ENCODE measurements at places on chromosomes 12 and 14.

DNA sequence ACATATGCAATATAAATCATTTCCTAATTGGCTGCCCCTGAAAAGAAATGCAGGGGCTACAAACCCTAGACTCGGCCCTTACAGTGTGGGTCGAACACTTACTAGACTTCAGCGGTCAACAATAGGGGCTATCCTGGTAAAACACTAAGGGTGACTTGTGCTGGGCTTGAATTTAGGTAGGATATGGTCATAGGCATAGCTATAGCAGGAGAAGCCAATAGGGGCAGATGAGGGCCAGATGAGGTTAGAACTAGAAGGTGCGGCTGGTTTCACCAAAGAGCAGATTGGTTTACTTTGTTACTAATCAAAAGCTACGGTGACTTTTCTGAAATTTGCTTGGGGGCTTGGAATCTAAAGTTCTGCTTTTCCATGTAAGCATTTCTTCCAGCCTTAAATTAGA, 282.3 kb upstream of the DIO2 start:
- no peak for DNase-seq

DNA sequence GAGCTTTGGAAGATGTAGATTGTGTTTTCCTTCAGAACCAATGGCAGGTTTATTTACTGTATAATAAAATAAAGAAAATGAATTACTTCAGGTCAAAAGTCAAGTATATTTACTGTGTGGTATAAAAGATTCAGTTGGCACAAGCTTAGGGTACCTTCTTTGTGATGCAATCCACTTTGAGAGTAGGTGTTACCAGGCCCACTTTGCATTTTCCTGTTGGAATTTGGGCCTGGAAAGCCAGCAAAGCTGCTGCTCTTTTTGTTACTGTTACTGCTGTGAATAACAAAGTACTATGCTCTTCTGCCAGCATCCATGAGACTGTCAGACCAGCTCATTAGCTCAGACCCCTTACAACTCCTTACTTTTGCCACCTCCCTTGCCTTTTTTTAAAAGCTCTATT, 649.0 kb upstream of the SEL1L start:
- DNase-seq: no peak

- no peak for DNase-seq
Observed at GRCh38 chr12:43118881-43119280, 433.1 kb downstream of the ADAMTS20 start.

- no peak for DNase-seq
Observed at GRCh38 chr14:65933400-65934069, 521.0 kb downstream of the FUT8 start.

GRCh38 chr12:14920475-14921126, 17.7 kb downstream of the ERP27 start:
- no peak for DNase-seq

- no peak for DNase-seq
Observed at GRCh38 chr14:65198346-65198745, 96.0 kb upstream of the MAX start.

DNA sequence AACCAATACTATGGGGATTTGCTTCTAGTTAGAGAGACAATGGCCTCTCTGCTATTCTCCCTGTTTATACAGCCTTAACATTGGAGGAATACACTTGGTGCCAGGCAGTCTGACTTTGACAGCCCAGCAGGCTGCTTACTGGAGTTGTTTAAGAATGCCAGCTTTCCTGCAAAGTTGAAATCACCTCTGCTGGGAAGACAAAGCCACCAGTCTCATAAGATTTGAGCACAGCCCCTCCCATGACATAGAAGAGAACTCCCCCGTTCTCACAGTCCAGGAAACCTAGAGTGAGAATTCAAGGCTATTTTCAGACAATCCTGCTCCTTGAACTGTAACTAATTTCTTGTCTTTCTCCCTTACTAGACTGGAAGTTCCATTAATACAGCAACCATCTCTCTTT, 21.1 kb upstream of the CATSPERB start:
- no peak for DNase-seq

- no peak for DNase-seq
Observed at GRCh38 chr14:74691456-74691855, 21.4 kb downstream of the AREL1 start.

GRCh38 chr12:125966641-125967040, 901.4 kb downstream of the AACS start:
- no peak for DNase-seq

DNA sequence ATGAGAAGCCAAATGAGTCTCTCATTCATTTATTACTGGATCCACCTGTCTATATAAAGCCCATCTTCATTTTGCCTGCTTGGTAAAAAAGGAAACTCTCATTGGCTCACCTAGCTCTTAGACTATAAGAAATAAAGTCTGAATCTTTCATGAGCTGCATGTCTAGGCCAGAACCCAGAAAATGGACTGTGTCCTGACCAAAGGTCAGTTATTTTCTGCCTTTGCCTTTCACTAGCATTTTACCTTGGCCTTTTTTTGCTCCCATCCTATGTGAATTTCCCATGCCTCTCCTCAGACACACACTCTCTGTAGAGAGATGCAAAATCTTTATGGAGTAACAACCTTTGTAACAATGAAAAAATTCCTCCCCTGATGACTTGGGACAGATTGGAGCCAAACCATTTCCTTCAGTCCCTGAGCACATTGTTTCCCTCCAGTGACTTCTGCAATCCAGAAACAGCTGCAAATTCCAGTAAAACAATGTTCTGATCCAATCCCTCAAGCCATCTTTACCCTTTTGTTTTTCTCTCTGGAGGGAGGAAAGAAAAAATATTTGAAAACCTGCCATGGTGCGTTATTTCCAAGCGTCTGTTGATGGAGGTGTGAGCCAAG, 33.6 kb upstream of the MAP3K9 start:
- no peak for DNase-seq

DNA sequence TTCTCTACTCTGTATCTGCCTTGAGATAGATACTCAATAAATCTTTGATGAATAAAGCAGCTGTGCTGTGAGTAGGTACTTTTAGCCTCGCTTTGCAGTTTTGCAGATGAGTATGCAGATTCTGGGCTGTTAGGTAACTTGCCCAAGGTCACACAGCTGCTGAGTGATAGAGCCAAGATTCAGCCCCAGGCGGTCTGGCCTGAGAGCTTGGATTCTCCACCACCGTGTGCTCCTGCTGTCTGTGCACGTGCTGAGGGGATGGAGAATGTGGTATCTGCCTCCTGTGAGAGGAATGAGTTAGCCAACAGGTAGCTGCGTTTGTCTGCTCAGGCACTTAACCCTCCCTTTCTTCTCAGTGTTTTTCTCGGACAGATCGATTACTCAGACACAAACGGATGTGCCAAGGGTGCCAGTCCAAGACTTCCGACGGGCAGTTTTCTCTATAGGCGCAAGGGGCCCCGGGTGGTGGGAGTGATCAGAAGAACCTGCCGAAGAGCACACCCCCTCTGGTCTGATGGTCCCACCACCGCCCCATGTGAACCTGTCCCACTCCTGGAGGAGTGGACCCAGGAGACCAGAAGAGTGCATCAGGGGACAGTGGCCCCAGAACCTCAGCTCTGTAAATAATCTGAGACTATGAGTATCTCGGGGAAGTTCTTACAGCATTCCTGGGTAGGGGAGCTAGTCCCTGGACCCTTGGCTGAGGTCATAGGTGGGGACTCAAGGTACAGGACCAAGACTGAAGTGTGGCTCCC, 6.6 kb upstream of the CSAD start:
- DNase-seq: no peak

DNA sequence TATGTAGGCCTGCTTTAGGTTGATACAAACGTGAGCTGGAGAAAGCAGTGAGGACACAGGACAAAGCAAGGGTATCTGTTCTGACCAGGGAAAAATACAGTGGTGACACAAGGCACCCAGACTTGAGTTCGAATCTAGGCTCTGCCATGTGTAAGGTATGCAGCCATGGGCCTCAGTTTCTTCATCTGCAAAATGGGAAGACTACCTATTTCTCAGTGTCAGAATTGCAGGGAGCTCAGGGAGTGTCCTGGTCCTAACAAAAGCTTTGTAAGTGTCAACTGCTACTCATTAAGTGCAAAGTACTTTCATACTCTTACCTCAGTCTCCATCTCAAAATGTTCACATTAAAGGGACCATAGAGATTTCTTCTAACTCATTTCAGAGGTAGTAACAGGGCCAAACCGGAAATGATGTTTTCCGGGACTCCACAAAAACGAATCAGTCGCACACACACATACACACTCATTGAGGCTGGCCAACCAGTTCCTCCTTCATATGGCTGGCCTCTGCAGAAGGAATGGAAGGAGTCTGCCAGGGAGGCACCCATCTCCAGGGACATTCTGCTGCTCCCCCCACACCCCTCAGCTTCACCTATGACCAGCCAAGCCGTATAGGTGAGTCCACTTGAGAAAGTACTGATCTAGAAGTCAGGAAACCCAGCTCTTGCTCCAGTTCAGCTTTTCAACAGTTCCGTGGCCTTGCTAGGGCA, 7.8 kb downstream of the CTDSP2 start:
- DNase-seq: no peak

GRCh38 chr12:11728154-11728755, 78.8 kb downstream of the ETV6 start:
- DNase-seq: no peak

DNA sequence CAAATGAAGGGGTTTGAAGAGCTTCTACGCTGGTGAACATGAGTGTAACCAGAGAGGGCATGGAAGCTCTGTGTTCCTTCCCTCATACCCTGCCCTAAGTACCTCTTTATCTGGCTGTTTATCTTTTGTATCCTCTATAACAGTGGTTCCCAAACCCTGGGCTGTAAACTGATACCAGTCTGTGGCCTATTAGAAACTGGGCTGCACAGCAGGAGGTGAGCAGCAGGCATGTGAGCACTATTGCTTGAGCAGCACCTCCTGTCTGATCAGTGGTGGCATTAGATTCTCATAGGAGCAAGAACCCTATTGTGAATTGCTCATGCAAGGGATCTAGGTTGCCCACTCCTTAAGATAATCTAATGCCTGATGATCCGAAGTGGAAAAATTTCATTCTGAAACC, 172.9 kb upstream of the AVPR1A start:
- DNase-seq: no peak

DNA sequence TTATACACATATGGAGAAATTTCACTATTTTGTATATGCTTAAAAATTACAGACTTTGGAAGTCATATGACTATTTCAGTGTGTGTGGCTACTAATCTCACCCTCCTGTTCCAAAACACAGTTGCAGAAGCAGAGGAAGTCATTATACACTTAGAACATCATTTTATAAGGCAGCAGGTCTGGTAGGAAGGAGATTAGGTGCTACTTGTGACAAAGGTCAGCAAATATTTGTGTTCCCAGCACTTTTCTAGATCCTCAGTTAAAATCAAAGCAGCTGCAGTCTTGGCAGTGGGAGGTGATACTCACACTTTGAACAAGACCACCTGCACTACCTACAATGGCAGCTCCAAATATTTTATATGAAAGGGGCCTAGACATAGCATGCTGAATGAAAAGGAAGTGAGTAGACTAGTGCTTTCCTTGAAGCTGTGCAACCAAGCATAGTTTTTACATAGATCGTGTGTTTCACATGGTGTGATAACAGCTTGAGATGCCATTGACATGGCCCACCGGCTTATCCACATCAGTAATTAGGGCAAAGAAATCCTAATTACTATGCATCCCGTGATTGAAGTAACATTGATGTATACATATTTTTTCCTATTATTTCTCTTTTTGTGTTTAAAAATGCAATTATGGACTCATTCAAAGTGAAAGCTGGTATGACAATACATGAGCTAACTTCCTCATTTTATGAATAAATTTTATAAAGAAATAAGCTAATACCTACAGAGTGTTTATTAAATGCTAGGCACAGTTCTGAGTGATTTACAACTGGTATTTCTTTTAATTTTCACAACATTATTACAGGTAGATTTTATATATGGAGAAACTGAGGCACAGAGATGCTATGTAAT, 5.3 kb downstream of the GYS2 start:
- DNase-seq: no peak

- no peak for DNase-seq
Observed at GRCh38 chr14:63773504-63773903, 45.6 kb upstream of the SGPP1 start.

DNA sequence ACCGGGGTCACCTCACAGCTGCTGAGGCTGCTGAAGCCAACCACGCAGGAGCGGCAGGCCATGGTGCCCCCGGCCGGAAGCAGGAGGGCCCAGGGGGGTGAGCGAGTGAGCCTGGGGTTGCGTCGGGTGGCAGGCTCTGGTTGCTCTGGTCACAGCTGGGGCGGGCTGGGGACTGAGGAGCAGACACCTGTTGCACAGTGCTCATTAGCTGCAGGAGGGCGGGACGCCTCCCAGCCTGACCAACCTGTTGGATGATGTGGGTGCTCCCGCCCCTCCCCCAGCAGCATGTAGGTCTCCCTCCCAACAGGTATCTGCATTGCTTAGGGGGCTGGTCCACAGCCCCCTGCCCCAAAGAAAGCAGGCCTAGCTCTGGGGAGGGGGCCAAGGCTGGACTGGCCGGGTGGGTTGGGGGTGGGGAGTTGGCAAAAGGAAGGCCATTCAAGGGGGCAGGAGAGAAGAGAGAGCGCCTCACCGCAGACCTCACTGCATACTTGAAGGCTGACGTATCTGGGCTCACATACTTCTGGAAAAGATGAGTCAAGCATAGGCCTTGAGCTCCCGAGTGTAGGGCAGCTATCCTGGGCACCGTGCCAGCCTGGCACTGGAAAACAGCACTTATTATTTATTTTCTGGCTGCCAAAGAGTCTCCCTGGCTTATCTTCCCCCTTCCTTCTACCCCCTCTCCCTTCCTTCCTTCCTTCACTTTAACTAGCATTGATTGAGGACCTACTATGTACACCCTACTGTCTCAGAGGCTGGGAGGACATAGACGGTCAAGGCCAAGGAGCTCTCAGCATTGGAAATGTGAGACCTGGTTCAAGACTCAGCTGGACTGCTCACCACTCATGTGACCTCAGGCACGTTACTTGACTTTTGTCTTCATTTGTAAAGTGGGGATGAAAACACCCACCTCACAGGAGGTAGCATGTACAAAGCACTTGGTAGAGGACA, at the start of gene KRT80:
Gene KRT80, minus strand, starts transcription at position 174 of the 951 bp plus-strand sequence. Its CDS starts 112 bp downstream, at position 62.
- no peak for DNase-seq

DNA sequence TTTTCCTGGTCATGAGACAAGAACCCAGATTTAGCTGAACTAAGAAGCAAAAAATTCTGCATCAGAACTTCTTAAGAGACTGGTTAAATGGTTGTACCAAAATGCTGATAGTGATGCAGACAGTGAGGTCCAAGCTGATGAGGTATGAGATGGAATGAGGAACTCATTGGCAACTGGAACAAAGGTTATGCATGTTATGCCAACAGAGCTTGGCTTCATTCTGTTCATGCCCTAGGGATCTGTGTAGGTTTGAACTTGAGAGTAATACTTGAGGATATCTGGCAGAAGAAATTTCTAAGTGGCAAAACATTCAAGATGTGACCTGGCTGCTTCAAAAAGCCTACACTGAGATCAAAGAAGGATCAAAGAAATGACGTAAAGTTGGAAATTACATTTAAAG, 398.0 kb downstream of the FSCB start:
- DNase-seq: no peak

- no peak for DNase-seq
Observed at GRCh38 chr12:81167694-81168093, 89.8 kb downstream of the ACSS3 start.

- DNase-seq: peak; percentile 61
Observed at GRCh38 chr12:57549909-57550640, at the start of gene KIF5A. TSS of gene KIF5A (plus strand) at chr12:57550044. CDS start at chr12:57550272, 228 bp downstream.

- DNase-seq: peak; percentile 51
Observed at GRCh38 chr14:50083467-50084337, 32.7 kb downstream of the VCPKMT start.

- no peak for DNase-seq
Observed at GRCh38 chr14:64698903-64699302, 5.3 kb upstream of the PLEKHG3 start.

- no peak for DNase-seq
Observed at GRCh38 chr14:37708481-37708880, 113.1 kb downstream of the TTC6 start.
